ENCODE measurements at places on chromosomes 16 and 17. TPM values are rescaled to one million over a fixed set of nuclear protein-coding genes. Genes with fewer than 3 reads are reported as not detected.

Gene TBC1D28
- polyA plus RNA-seq = not detected

Gene HEATR9
- 0.08 TPM for polyA plus RNA-seq

Gene HOXB9
- polyA plus RNA-seq = not detected

Gene CMC2
- 69.7 TPM for polyA plus RNA-seq

Gene KCNH4
- polyA plus RNA-seq = 0.04 TPM

Gene KRT40
- polyA plus RNA-seq = 0.18 TPM

Gene TSPAN10
- polyA plus RNA-seq = 1.7 TPM

Gene ATP2A1
- 0.25 TPM for polyA plus RNA-seq

Gene TBC1D3G
- polyA plus RNA-seq = 20.5 TPM

Gene GLP2R
- 0.18 TPM for polyA plus RNA-seq

Gene CX3CL1
- polyA plus RNA-seq = 5.0 TPM

Gene ITGAX
- polyA plus RNA-seq = 1.5 TPM

Gene RAP1GAP2
- 5.1 TPM for polyA plus RNA-seq

Gene PRAC1
- 0.63 TPM for polyA plus RNA-seq

Gene C1QTNF8
- polyA plus RNA-seq = not detected

Gene MYH8
- polyA plus RNA-seq = not detected

Gene PRSS21
- polyA plus RNA-seq = 1.8 TPM

Gene GINS2
- 6.6 TPM for polyA plus RNA-seq

Gene SPATA22
- 0.02 TPM for polyA plus RNA-seq

Gene GJC1
- 0.83 TPM for polyA plus RNA-seq

Gene CRYBA1
- not detected for polyA plus RNA-seq

Gene LYRM9
- polyA plus RNA-seq = 2.5 TPM

Gene KATNB1
- 10.5 TPM for polyA plus RNA-seq

Gene EVPL
- polyA plus RNA-seq = 425 TPM

Gene ALDH3A1
- 673 TPM for polyA plus RNA-seq

Gene KRT222
- 0.59 TPM for polyA plus RNA-seq

Gene KRT32
- polyA plus RNA-seq = 1.9 TPM

Gene GDPD3
- 82.8 TPM for polyA plus RNA-seq

Gene CCDC144A
- 0.43 TPM for polyA plus RNA-seq

Gene KRT33B
- polyA plus RNA-seq = 0.12 TPM

Gene CACNG5
- not detected for polyA plus RNA-seq

Gene TIMM22
- 9.3 TPM for polyA plus RNA-seq

Gene FBXW10B
- 13.9 TPM for polyA plus RNA-seq

Gene ADAD2
- 11.5 TPM for polyA plus RNA-seq

Gene CACNA1G
- 0.13 TPM for polyA plus RNA-seq
